Naive thymus-derived CD8-positive, alpha-beta T cell (primary cell): ENCODE measurements at places on chromosomes 7 and 10.

DNA sequence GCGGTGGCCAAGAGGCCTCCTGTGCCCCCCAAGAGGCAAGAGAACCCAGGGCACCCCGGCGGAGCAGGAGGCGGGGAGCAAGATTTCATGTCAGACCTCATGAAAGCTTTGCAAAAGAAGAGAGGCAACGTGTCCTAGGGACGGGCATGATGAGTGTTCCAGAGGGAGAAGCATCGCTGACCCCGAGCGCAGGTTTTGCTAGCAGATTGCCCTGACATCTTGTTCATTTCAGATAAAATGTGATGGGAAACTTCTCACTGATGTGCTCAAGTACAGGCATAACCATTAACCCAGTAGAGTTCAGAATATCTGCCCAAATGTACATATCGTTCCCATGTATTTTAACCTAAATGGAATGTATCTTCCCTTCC is 129.2 kb downstream of the APBB1IP start:
- H3K27me3 ChIP-seq, result no peaks in the 10 kb centered on the region
- H3K4me3 ChIP-seq, result no peak overlapping the region
- peaks cover 2% of the 10 kb centered on the region for H3K4me1 ChIP-seq
- DNase-seq, result no peak
- peaks cover 29% of the 10 kb centered on the region for H3K36me3 ChIP-seq

- DNase-seq, result no peak
- no peaks in the 10 kb centered on the region for H3K27me3 ChIP-seq
- H3K27ac ChIP-seq, result peak overlapping the region; percentile 56
- no peak overlapping the region for H3K4me3 ChIP-seq
Measured at GRCh38 chr10:79059859-79060379, 8.8 kb upstream of the ZMIZ1 start.

GRCh38 chr10:29479081-29479925 is 155.5 kb downstream of the SVIL start:
- no peak for DNase-seq
- peaks cover 16% of the 10 kb centered on the region for H3K4me1 ChIP-seq
- no peak overlapping the region for H3K4me3 ChIP-seq
- no peaks in the 10 kb centered on the region for H3K27me3 ChIP-seq
- peaks cover 8% of the 10 kb centered on the region for H3K36me3 ChIP-seq
- H3K27ac ChIP-seq, result no peak overlapping the region

- H3K36me3 ChIP-seq, result no peaks in the 10 kb centered on the region
- H3K4me1 ChIP-seq, result no peaks in the 10 kb centered on the region
- no peak overlapping the region for H3K4me3 ChIP-seq
- peak overlapping the region; percentile 22 for H3K27ac ChIP-seq
- H3K27me3 ChIP-seq, result no peaks in the 10 kb centered on the region
Measured at GRCh38 chr10:5479481-5480161, 19.7 kb downstream of the CALML5 start.

DNA sequence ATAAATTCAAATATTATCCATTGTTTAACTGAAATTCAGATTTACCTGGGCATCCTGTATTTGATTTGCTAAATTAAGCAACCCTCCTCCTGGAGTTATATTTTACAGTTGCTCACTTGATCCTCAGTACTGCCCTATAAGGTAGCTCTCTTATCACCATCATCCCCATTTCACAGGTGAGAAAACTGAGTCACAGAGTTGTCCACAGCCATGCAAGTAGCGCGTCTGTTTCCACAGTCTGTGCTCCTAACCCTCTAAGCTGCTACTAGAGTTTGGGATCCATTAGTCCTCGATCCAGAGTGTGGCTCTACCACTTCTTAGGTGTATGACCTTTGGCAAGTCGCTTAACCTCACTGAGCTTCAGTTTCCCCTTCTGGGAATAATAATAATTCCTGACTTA is 34.9 kb upstream of the KDM7A start:
- H3K36me3 ChIP-seq, result no peaks in the 10 kb centered on the region
- H3K4me3 ChIP-seq, result no peak overlapping the region
- H3K27ac ChIP-seq, result no peak overlapping the region
- H3K27me3 ChIP-seq, result peaks cover 7% of the 10 kb centered on the region
- H3K4me1 ChIP-seq, result peaks cover 13% of the 10 kb centered on the region

GRCh38 chr10:89042562-89042961 is 52.0 kb downstream of the FAS start:
- DNase-seq, result no peak
- H3K27me3 ChIP-seq, result no peaks in the 10 kb centered on the region
- no peaks in the 10 kb centered on the region for H3K36me3 ChIP-seq
- H3K27ac ChIP-seq, result no peak overlapping the region
- H3K4me3 ChIP-seq, result no peak overlapping the region

DNA sequence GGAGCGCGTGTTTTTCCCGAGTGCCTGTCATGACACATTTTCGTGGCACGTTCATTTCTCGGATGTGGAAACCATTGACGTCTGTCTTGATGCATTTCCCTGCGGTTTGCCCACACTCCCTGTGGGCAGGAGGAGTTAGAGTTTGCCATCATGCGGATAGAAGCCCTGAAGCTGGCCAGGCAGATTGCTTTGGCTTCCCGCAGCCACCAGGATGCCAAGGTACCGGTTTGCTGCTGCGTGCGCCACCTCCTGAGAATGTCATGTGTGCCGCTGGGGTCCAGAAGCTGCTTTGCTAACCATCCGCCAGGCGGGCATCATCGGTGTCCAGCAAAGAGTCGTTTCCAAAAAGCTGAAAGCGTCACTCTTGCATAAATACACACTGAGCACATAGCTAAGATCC is 40.9 kb upstream of the BTBD16 start:
- H3K27ac ChIP-seq, result no peak overlapping the region
- no peaks in the 10 kb centered on the region for H3K4me1 ChIP-seq
- no peak for DNase-seq
- H3K4me3 ChIP-seq, result no peak overlapping the region
- no peaks in the 10 kb centered on the region for H3K36me3 ChIP-seq

GRCh38 chr7:2158331-2159175 is 74.2 kb downstream of the MAD1L1 start:
- H3K27me3 ChIP-seq, result no peaks in the 10 kb centered on the region
- peaks cover 5% of the 10 kb centered on the region for H3K36me3 ChIP-seq
- peaks cover 4% of the 10 kb centered on the region for H3K4me1 ChIP-seq
- DNase-seq, result no peak
- no peak overlapping the region for H3K4me3 ChIP-seq

- H3K27me3 ChIP-seq, result no peaks in the 10 kb centered on the region
- H3K4me3 ChIP-seq, result no peak overlapping the region
- no peaks in the 10 kb centered on the region for H3K36me3 ChIP-seq
- H3K4me1 ChIP-seq, result no peaks in the 10 kb centered on the region
- H3K27ac ChIP-seq, result no peak overlapping the region
Measured at GRCh38 chr7:122018032-122018431, 126.0 kb downstream of the AASS start.

GRCh38 chr10:26423722-26424121 is 14.4 kb upstream of the APBB1IP start:
- H3K36me3 ChIP-seq, result peaks cover 3% of the 10 kb centered on the region
- H3K27ac ChIP-seq, result no peak overlapping the region
- DNase-seq, result no peak

- H3K36me3 ChIP-seq, result no peaks in the 10 kb centered on the region
- H3K4me1 ChIP-seq, result no peaks in the 10 kb centered on the region
- peaks cover 8% of the 10 kb centered on the region for H3K27me3 ChIP-seq
- no peak overlapping the region for H3K27ac ChIP-seq
- no peak for DNase-seq
- H3K4me3 ChIP-seq, result no peak overlapping the region
Measured at GRCh38 chr7:132087421-132087820, 488.8 kb downstream of the PLXNA4 start.

- no peak overlapping the region for H3K4me3 ChIP-seq
- DNase-seq, result no peak
- H3K27me3 ChIP-seq, result peaks cover 2% of the 10 kb centered on the region
- no peaks in the 10 kb centered on the region for H3K36me3 ChIP-seq
Measured at GRCh38 chr10:122279725-122280141, 8.6 kb downstream of the BTBD16 start.

GRCh38 chr10:109047856-109048255 is 875.5 kb downstream of the XPNPEP1 start:
- H3K27me3 ChIP-seq, result no peaks in the 10 kb centered on the region
- H3K36me3 ChIP-seq, result no peaks in the 10 kb centered on the region
- H3K27ac ChIP-seq, result no peak overlapping the region
- H3K4me3 ChIP-seq, result no peak overlapping the region
- no peaks in the 10 kb centered on the region for H3K4me1 ChIP-seq
- DNase-seq, result no peak

- H3K36me3 ChIP-seq, result no peaks in the 10 kb centered on the region
- no peak overlapping the region for H3K4me3 ChIP-seq
- DNase-seq, result no peak
- H3K27me3 ChIP-seq, result no peaks in the 10 kb centered on the region
- no peak overlapping the region for H3K27ac ChIP-seq
Measured at GRCh38 chr10:34347131-34347530, 468.0 kb downstream of the PARD3 start.

- DNase-seq, result no peak
- H3K27me3 ChIP-seq, result no peaks in the 10 kb centered on the region
- no peaks in the 10 kb centered on the region for H3K36me3 ChIP-seq
Measured at GRCh38 chr10:7464691-7465090, 53.9 kb upstream of the SFMBT2 start.

GRCh38 chr10:63217120-63217605 is 84.0 kb downstream of the NRBF2 start:
- H3K27me3 ChIP-seq, result no peaks in the 10 kb centered on the region
- H3K4me1 ChIP-seq, result peaks cover 48% of the 10 kb centered on the region
- no peak overlapping the region for H3K4me3 ChIP-seq

DNA sequence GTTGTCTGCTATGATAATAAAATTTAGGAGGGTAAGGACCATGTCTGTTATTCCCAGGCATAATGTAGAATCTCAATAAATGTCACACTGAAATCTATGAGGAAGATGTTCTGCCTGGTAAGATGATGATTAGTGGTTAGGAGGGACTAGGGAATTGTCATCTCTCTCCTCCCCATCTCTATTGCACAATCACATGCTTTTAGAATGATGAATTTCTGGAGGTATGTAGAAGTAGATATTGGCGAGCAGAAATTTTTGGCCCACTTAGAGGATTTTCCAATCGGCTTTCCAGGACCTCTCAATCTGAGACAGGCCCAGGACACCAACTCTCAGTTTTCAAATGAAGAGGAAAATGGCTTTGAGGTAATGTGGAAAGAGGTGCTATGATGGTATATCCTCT is 2.0 kb upstream of the PITX3 start:
- peaks cover 3% of the 10 kb centered on the region for H3K36me3 ChIP-seq
- no peak overlapping the region for H3K27ac ChIP-seq
- peaks cover 15% of the 10 kb centered on the region for H3K27me3 ChIP-seq
- H3K4me1 ChIP-seq, result peaks cover 50% of the 10 kb centered on the region

DNA sequence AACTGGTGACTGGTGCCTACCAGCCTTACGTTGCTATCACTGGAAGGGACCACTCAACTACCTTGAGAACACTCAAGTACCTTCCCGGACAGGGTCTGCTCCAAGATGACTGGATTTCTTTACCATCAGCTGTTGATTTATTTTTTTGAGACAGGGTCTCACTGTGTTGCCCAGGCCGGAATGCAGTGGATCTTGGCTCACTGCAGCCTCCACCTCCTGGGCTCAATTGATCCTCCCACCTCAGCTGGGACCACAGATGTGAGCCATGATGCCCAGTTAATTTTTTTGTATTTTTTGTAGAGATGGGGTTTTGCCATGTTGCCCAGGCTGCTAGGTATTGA is 45.2 kb upstream of the DLG5 start:
- peaks cover 11% of the 10 kb centered on the region for H3K4me1 ChIP-seq
- H3K27ac ChIP-seq, result peak overlapping the region; percentile 48
- peaks cover 7% of the 10 kb centered on the region for H3K36me3 ChIP-seq
- DNase-seq, result no peak
- no peaks in the 10 kb centered on the region for H3K27me3 ChIP-seq
- no peak overlapping the region for H3K4me3 ChIP-seq

- peaks cover 5% of the 10 kb centered on the region for H3K4me1 ChIP-seq
- H3K4me3 ChIP-seq, result no peak overlapping the region
- H3K27me3 ChIP-seq, result no peaks in the 10 kb centered on the region
- H3K27ac ChIP-seq, result no peak overlapping the region
- no peak for DNase-seq
Measured at GRCh38 chr7:12257582-12257981, 46.5 kb downstream of the TMEM106B start.

GRCh38 chr7:138838166-138838565 is 40.2 kb upstream of the ATP6V0A4 start:
- H3K27ac ChIP-seq, result no peak overlapping the region
- no peak for DNase-seq
- no peak overlapping the region for H3K4me3 ChIP-seq
- no peaks in the 10 kb centered on the region for H3K36me3 ChIP-seq

- H3K4me3 ChIP-seq, result no peak overlapping the region
- H3K36me3 ChIP-seq, result no peaks in the 10 kb centered on the region
- no peak overlapping the region for H3K27ac ChIP-seq
- H3K4me1 ChIP-seq, result no peaks in the 10 kb centered on the region
- DNase-seq, result no peak
Measured at GRCh38 chr10:51389415-51390321, 309.7 kb downstream of the CSTF2T start.

DNA sequence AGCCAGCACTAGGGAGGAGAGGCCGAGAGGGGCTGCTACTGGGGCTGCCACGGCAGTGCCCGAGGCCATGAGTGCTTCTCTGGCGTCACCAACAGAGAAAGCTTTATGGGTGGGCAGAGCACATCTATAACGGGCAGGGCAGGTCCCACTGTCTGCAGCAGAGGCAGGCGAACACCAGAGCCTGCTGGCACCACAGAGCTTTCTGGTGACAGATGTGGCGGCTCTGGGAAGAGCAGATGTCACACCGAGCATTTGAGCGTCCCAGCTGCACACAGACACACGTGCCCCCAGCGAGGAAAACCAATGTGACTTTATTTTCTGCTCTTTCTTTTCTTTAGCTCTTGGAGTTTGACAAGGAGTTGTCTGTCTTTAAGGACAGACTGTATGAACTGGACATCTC is 20.5 kb downstream of the NKX6-2 start:
- H3K27ac ChIP-seq, result no peak overlapping the region
- no peaks in the 10 kb centered on the region for H3K27me3 ChIP-seq
- no peak for DNase-seq
- no peak overlapping the region for H3K4me3 ChIP-seq

DNA sequence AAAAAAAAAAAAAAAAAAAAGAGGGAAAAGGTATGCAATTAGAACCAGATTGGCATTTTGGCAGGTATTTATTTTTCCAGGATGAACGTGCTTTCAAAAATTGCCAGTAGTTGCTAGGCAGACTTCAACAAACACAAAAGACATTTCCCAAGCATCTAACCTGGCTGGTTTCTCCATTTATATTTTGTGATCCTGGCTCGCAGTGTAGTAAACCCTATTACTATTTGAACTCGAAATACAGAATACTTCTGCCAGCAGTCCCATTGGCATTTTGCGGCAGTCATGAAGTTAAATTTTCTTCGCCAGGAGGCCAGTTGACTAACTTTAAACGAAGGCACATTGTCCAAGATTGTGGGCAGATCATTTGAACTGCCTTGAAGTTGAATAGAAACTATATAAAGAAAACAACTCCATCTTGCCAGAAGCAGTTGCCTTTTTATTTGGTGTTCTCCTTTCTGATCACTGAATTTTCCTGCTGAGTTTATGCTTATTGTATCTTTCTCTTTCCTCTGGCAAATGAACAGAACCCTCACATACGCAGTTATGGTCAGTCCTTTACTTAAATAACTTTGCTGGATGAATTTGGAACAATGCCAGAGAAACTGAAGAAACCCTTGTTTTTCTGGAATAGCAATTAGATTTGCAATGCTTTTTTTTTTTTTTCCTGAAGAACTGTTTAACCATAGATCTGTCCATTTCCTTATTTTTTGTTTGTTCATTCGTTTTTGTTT is 132.9 kb downstream of the BICC1 start:
- H3K4me3 ChIP-seq, result no peak overlapping the region
- H3K4me1 ChIP-seq, result no peaks in the 10 kb centered on the region
- H3K36me3 ChIP-seq, result no peaks in the 10 kb centered on the region
- H3K27ac ChIP-seq, result no peak overlapping the region
- H3K27me3 ChIP-seq, result peaks cover 4% of the 10 kb centered on the region
